ENCODE measurements at places on chromosomes 6 and 20.

DNA sequence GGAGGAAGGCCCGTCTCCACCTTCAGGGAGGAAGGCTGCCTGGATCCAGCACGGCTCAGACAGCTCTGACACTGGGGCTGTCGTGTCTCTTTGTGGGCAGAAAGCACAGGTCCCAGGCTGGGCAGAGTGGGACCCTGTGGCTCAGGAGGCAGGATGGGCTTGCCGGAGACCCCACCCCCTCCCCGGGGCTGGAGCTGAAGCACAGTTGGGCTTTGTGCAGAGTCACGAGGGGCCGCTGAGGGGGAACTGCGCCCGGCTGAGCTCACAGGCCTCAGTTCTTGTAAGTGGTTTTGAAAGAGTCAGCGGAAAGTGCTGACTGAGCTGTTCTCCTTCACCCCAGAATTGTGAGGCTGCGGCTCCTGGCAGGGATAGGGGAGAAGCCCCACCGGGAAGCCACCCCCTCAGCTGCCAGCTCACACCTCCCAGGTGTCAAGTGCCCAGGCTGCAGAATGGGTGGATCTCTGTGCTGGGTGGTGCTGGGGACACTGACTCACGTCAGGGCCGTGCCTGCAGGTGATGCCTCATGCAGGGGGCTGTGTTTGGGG lies 145.5 kb upstream of the RNF24 start:
- no peak for DNase-seq

DNA sequence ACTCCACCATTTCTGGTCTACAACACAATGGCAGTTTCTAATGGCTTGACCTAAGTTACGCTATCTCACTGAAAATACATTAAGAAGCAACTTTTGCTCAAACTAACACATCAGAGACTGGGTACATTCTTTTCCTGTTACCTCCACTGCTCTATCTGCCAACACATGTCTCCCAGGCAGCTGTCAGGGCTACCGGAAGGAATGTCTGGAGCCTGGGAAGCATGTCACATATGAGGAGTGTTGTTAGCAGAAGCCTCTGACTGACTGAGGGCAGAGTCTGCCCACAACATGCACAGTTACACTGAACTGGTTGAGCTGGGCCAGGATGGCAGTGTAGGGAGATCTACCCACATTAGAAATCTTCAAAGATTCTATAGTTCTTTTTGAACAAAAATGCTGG lies 264.5 kb downstream of the KIF16B start:
- no peak for DNase-seq

DNA sequence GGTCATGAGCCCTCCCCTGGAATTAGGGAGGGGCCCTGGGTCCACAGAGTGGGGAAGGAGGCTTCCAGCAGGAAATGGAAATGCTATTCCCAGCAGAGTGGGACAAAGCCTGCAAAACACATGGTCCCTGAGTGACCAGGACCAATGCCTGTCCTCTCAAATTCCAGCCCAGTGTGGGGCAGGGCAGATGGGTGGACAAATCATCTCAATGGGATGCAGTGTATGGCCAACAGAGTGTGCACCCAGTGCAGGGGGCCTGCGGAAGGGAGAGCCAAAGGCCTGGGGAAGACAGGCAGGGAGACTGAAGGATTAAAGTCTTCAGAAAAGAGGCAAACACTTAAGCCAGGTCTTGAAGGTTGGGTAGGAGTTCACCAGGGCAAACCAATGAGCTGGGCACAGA lies 28.7 kb upstream of the PHACTR3 start:
- DNase-seq: no peak

- no peak for DNase-seq
These were observed 136.1 kb upstream of the THEMIS start for GRCh38 chr6:128036808-128037570.

DNA sequence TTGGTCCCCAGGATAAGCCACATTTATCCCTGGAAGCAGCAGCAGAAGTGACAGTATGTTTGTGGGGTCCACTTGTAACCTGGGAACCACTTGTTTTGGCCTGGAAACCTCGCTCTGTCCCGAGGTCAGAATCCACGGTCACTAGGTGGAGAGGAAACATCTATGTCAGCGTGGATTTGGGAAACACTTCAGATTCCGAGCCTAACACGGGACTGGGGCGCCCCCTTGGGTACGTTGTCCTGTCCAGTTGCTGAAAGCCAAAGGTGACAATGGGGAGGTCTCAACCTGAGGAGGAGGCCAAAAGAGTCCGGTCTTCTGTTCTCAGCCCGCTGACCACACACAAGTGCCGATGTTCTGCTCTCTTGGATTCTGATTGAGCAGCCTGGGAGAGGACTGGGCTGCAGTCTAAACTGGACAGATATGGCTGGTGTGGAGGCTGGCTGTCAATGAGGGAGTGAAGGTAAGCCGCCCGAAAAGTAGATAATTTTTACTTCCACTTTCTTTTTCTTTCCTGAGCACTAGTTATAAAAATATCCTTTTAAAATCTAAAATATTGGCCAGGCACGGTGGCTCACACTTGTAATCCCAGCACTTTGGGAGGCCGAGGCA lies 4.9 kb upstream of the ZFP57 start:
- DNase-seq: no peak

GRCh38 chr6:135014353-135014832 lies 40.2 kb downstream of the HBS1L start:
- DNase-seq: no peak

DNA sequence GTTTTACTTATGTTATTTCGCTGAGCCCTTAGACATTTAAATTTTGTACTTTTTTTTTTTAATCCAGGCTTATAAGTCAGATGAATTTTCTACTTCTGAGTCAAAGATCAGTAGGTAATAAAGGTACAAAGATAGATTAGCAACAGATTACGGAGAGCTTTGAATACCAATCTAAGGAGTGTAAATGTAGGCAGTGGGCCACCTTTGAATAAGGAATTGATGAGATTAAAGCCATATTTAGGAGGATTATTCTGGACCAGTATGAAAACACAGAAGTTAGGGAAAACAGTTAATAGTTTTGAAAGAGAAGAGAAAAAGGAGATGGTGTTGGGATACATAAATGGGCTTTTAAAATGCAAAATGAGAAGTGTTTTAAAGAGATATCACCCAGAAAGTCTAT lies 117.6 kb downstream of the SLC16A10 start:
- no peak for DNase-seq

- DNase-seq: no peak
These were observed 209.9 kb upstream of the PRND start for GRCh38 chr20:4511776-4512175.

GRCh38 chr20:59170406-59171349 lies 7.1 kb downstream of the ZNF831 start:
- no peak for DNase-seq

GRCh38 chr6:161128680-161129196 lies 137.2 kb downstream of the MAP3K4 start:
- DNase-seq: no peak

GRCh38 chr20:35306931-35307517 lies 14.8 kb upstream of the FAM83C start:
- peak; percentile 51 for DNase-seq

DNA sequence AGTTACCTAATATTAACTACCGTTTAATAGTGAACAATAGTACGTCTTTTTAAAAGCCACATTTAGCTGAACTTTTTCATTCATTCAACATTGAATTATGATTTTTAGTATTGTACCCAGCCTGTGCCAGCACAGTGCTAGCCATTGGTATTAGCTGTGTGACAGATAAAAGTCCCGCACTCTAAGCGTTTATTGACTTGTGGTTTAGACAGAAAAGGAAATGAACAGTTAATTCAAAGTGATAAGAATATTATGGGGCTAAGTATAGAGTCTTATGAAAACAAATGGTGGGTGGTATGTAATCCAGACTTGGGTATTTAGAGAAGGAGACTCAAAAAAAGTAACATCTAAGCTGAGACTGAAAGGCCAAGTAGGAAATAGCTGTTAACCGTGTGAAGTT lies 202.3 kb downstream of the RPS12 start:
- no peak for DNase-seq

DNA sequence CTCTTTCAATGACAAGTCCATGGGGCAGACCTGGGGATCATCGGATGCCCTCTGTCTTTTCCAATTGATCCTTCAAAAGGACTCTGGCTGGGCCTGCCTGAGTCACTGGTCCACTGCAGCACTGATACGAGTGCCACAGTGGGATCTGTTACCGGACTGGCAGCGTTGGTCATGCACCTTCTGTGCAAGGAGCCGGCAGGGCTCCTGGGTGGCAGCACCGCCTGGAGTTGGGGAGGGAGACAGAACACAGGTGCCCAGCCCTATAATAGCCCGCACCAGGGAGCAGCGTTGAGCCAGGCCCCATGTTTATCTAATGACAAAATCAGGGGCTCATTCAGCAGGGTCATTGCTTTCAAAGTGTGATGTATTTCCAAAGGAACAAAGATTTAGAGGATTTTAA lies 64.2 kb upstream of the NXT1 start:
- no peak for DNase-seq

DNA sequence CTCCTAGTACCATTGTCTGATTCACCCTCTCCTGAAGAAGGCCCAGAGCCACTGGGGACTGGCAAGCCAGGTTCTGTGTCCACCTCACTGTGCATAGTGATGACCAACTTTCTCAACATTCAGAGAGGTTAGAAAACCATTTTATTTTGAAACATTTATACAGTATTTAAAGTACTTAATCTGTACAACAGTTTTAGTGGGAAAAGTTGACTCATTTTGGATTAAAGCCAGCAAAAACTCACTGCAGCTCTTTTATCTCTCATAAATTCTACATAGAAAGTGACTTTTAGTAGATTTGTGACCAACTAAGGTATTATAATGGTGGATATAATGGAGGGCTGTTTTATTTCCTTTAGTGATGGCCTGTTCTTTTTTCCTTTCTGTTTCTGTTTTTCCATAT lies 9.7 kb downstream of the TULP4 start:
- peak; percentile 14 for DNase-seq

GRCh38 chr20:10558635-10559187 lies 115.1 kb downstream of the JAG1 start:
- peak; percentile 48 for DNase-seq

DNA sequence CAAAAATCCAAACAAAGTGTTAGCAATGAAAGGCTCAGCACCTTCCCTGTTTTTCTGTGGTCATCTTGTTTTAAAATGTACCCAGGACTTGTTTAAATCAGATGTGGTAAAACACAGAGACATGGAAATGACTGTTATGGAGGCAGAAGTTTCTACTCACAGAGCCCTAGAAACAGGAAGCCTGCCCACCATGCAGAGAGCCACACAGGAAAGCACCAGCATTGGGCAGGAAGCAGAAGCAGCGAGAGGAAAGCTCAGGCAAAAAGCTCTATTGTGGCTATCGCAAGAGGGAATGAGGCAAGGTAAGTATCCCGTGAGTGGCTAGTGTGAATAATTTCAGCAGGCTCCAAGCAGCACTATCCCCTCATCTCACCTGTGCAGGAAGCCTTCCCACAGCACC lies 42.8 kb downstream of the GPR6 start:
- DNase-seq: no peak

DNA sequence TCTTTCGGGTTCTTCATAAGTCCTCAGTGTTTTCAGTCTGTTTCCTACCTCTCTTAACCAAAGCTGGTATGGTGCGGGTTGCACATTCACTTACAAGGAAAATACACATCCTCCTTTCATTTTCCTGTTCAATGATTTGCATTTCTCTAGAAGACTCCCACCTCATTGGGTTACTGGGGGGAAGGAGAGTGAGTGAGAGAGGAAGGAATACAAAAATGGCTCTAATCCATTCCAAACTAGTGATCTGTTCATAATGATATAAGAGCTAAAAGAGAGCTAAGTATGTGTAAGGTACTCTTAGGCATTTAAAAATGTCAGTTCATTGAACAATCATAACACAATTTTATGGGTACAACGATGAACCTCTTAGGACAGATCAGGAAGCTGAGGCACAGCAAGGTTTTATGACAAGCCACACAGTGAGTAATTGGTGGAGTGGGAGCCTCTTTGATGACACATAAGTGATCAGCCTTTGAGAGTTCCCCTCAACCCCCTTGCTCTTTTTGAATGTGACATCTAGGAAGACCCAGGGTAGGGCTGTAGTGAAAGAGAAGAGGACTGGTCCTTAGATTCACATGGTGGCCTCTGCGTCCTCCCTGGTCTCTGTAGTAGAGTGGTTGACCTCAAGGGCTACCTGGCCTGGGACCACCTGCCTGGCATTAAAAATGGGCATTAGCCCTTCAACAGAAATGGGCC lies 328.4 kb upstream of the SOX4 start:
- no peak for DNase-seq

DNA sequence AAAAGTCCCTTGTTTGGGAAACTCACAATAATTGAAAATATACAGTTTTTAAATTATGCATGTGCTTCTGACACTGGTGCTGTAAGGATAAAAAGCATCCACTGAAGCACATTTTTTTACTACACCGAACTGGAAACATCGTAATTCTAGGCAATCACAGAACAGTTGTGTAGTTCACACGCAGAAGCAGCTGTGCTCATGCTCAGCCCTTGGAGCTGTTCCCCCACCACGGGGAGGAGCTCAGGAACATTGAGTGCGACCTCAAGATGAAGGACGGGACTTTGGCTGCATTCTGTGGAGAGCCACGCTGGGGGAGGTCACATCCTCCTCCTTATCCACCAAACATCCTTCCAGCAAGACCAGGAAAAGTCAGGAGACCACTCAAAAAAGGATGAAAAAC lies 466.3 kb upstream of the CDH4 start:
- no peak for DNase-seq

DNA sequence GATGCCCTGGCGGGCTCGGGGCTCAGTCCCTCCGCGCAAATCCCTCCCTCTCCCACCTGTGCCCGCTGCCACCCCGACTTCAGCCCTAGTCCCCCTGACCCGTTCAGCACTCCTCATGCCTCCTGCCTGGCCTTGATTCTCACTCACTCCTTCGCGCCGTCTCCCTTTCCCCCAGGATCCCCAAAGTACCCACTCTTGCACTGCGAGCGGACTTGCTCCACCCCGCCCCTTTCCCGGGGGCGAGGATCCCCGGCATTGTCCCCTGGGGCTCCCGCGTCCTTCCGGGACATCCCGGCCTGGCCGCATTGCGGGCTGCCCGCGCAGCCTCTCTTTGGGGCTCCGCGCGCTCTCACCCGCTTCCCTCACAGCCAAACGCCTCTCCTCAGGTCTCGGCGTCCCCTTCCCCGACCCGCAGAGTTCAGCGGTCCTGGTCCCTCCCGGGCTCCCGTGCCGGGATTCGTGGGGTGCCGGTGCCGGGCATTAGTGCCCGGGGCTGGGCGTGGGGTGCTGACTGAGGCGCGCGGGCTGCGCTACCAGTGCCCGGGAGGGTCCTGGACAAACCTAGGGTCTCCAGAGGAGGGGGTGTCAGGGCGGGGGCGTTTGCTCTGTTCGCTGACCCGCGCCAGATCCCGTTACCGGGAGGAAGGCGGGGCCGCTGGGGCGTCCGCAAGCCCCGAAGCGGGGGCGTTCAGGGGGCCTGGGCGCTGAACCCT lies 45.5 kb upstream of the SUPT3H start:
- no peak for DNase-seq

Data from urothelium cell line (cell line).